ENCODE measurements at places on chromosomes 13 and 19.
A peak's percentile ranks its signal among the peaks of the same experiment; 100 is the strongest.

GRCh38 chr19:12485052-12485416 lies 418 bp upstream of the ZNF709 start:
- no peak for DNase-seq

DNA sequence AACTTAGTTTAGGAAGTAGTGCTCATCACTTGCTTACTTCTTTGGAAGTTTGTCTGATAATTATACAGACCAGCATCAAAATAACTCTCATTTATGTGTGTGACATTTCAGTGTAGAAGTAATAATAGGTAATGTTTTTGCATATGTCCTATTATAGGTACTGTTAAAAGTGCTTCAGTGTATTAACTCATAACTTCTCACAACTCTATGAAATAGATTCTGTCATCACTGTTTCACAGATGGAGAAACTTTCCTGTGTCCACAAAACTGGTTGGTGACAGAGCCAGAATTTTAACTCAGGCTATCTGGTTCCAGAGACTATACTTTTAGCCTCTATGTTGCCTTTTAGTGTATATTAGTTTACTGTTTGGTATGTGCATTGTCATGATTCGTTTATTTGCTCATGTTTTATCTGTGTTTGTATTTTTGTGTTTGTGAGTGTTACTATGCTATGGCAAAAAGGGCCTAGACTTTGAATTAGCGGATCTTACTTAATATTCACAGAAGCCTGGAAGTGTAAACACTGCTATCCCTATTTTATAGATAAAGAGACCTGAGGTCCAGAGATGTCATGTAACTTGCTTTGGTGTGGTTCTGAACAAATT lies 12.7 kb downstream of the LPAR6 start:
- DNase-seq, result no peak

- no peak for DNase-seq
Measured at GRCh38 chr13:41231786-41232185, 31.6 kb downstream of the MTRF1 start.

DNA sequence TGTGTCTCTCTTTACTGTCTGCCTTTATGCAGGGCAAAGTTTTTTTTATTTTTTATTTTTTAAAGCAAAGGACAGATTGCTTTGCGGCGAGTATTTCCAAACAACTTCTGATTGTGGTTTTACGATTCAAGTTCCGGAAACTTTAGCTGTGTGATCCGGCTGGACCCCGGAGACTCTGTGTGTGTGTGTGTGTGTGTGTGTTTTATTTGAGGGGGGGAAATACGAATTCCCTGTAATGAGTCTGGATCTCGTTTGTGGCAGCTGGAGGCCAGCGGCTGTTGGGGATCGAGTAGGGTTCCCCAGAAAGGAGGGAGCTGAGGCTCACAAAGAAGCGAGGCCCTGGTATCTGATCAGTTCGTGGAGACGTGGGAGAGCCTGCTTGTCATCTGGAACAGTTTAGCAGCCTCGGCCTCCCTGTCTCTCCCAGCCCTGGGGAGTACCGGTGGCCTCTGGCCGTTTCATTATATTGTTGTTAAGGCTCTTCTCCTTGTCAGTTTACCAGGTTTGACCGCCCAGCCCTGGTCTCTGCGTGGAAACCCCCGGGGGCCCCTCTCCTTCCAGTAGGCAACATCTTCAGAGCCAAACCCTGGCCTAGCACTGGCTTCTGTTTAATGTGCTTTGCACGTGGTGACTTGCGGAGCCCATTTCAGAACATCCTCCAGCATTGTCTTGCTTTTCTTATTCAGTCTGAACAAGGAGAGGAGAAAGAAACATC lies 1.3 kb downstream of the FARP1 start:
- DNase-seq, result no peak

- DNase-seq, result peak; percentile 33
Measured at GRCh38 chr13:27830010-27830409, 37.7 kb downstream of the GSX1 start.

DNA sequence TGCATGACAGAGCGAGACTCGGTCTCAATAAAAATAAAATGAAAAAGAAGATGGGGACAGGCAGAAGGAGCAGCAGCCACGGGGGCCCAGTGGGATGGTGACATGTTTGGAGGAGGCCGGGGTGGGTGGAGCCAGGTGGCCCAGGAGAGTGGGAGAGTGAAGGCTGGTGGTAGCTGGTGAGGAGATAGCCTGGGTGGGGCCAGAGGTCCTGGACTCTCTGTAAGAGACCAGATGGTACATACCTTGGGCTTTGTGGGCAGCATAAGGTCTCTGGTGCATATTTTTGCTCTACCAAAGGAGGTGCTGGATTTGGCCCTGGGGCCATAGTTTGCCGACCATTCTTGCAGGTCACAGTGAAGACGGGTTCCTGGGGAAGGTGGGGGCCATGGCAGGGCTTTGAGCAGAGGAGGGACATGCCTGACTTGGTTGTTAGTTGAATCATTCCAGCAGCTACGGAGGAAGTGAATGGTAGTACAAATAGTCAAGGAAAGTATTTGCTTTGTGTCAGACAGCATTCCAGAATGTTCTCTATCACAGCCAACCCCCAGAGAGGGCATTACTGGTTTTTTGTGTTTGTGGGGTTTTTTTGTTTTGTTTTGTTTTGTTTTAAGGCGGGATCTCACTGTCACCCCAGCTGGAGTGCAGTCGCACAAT lies 69.1 kb downstream of the ARHGEF18 start:
- no peak for DNase-seq

DNA sequence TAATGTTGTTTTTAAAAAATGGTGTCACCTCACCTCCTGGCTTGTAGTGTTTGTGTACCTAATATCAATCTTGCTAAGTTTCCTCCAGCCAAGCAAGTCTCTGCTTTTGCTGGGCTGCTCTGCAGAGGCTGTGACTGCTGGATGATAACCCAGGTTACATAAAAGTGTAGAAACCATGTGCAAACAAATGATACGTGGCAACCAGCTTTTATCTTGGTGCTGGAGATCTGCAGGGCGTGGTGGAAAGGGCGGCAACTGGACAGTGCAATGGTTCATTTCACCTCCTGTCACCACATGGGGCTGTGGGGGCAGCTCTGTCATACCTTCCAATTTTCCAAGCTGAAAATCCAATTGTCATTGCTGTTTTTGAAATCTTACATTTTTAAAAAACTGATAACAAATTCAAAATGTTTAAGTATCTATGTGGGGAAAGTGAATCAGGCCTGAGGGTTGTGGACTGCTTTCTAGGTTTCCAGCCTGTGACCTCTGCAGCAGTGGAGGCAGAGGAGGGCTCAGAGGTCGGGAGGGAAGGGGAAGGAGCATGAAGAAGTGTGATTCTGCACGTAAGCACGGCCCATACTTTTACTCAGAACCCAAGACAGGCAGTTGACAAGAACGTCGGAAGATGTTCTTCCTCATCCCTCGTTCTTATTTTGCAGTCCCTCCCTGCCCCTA lies 9.7 kb downstream of the GPR42 start:
- DNase-seq, result no peak

- DNase-seq, result no peak
Measured at GRCh38 chr19:16668176-16668575, 7.2 kb downstream of the TMEM38A start.

DNA sequence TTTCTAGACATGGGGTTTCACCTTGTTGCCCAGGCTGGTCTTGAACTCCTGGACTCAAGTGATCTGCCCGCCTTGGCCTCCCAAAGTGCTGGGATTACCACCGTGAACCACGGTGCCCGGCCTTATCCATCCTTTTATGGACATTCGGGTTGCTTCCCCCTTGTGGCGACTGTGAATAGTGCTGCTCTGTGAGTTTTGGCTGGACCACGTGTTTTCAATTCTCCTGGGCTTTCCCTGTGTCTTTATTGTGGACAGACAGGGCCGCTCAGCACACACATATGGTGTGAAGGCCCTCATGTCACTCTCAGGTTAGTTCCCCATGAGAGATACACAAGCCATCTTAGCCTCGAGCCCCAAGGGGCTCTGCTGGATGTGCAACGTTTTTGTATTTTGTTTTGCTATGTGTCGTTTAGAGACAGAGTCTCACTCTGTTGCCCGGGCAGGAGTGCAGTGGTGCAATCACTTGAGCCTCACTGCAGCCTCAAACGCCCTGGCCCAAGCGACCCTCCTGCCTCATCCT lies 40.5 kb downstream of the MAU2 start:
- peak; percentile 50 for DNase-seq

DNA sequence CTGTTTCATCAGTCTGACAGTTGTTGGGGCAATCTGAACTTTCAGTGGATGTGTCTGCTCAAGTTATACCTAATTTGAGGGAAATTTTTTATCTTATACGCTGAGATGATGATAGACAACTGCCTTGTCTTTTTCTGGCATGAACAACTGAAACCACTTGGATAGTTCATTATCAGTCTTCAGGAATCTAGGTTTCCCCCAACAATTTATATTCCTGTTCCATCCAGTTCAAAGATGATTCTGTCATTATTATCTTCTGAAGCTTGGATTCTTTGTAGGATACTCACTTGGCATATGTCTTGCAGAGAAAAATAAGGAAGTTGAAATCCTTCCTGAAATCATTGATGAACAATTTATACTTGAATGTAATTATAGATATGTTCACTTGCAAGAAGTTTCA lies 193.7 kb downstream of the LMO7 start:
- DNase-seq, result no peak

DNA sequence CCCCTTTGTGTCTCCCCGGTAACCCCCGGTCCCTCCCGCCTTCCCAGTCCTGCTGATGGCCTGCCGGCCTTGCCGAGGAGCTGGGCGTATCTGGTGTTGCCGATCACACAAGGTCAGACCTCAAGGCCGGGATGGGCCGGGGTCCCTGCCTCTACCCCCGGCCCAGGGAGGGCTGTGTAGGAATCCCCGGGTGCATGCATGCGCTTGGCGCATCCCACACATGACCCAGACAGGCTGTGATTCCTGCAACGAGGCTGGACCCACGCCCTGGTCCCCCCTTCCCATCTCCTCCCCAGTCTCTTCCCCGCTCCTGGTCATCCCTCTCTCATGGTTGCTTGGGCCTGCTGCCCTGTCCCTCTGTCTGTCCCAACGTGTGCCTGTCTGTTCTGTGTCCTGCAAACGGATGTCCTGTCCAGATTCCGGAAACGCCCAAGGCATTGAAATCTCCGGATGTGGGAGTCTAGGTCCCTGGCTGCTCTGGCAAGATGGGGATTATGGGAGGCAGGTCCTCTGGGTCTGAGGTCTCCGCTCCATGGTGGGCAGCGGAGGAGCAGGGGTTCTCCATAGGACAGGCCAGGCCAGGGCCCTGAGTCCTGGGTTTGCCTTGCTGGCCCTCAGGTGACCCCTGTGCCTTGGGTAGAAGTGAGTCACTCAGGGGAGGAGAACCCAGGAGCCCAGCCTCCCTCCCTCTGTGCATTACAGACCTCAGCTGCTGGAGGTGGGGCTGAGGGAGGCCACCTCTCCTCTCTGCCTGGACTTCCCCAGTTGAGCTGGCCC lies 1.6 kb downstream of the PKN1 start:
- DNase-seq, result no peak

GRCh38 chr19:15022752-15023151 lies 26.5 kb upstream of the CASP14 start:
- no peak for DNase-seq

DNA sequence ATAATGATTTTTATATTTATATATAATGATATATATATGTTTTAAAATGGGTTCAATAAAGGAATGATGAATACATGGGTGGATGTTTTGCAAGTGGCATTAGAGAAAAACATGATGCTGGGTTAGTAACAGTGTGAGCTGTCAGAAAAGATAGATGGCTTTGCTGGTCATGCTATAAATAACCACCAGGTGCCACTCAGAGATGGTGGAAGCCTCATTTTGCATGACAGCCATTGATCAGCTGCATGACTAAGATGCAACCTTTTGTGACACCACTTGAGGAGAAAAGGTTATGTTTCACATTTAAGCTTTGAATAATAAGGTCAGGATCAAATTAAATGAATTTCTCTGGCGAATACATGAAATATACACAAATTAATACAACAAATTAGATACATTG lies 737.7 kb downstream of the PCDH9 start:
- DNase-seq, result no peak

DNA sequence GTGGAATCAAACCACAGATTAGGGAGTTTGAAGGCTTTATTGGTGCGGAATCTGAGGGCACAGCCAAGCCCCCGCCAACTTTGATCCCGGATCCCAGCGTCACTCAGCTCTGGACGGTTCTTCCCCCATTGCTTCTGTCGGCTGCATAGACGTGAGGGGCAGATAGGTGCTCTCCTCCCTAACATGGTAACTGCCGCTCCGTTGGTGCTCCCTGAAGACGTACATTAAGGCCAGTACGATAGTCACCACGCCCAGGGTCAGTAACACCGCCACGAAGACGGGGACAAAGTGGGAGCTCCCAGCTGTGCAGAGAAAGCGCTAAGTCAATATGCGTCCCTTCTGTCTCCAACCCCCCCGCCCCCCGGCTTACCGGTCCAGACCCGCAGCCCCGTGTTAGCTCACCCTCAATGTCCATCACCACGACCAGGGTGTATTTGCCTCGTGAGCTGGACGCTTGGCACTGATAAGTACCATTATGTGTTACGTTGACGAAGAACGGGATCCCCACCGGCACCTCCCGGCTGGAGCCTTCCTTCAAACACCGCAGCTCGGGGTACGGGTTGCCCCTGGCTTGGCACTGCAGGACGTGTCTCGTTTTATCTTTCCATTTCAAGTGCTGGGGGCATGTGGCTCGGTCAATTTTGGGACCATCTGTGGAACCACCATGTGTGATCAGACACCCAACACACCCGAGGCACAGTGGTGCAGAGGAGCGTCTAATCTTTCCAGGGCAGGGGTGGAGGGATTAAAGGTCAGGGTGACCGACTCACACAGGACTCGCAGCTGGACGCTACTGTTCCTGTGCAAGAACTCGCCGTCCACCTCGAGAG lies 644 bp upstream of the RAVER1 start:
- DNase-seq, result no peak

DNA sequence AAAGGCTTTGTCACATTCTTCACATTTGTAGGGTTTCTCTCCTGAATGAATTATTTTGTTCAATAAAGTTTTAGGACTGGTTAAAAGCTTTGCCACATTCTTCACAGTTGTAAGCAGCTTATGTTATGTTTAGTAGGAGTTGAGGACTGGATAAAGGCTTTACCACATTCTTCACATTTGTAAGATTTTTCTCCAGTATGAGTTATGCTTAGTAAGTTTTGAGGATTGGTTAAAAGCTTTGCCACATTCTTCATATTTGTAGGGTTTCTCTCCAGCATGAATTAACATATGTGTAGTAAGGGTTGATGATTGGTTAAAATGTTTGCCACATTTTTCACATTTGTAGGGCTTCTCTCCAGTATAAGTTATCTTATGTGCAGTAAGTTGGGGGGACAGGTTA lies 79.9 kb downstream of the ZNF431 start:
- no peak for DNase-seq

Measured in stimulated activated CD8-positive, alpha-beta memory T cell treated with anti-CD3 and anti-CD28 coated beads, Interleukin-7, amount 100 ng/mL, for 24 hours (primary cell).